Naive thymus-derived CD8-positive, alpha-beta T cell (primary cell): ENCODE measurements at places on chromosomes 4 and X.

DNA sequence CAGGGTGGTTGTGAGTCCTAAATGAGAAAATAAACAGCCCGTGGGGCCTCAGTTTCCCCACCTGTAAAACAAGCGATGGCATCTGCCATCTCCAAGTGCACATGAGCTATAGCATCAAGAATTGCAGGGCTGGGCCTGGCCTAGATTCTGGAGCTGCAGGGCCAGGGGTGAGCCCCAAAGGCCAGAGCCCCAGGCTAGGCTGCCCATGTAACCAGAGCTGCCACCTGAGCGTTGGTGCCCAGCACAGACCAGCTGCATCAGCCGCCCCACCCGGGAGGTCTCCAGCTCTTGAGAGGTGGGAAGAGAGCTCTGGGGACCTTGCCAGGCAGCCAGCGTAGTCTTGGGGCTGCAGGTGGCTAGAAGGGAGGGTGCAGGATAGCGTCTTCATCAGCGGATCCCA, 27.0 kb upstream of the GPR78 start:
- no peak for DNase-seq

GRCh38 chr4:71389149-71389827, 50.5 kb downstream of the SLC4A4 start:
- no peak for DNase-seq

- DNase-seq: no peak
Observed at GRCh38 chrX:52359614-52360232, 9.1 kb upstream of the XAGE2 start.

DNA sequence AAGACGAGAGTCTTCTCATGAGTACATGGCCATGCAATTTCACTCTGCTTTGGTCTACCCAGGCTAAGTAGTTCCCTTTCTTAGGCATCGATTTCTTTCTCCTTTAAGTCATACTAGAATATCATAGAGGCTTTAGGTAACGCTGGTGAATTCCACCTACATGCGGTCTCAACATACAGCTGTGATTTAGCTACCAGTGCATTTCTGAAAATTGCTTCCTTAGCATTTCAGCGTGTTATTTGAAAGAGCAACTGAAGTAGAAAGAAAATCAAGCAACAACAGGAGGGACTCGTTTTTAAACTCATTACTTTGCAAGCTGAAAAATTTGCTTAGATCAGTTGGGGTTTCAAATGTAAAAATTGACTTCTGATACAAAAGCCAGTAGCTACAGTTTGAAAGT, 48.1 kb upstream of the RASGEF1B start:
- no peak for DNase-seq

GRCh38 chr4:52368895-52369294, 290.2 kb downstream of the USP46 start:
- DNase-seq: no peak

- no peak for DNase-seq
Observed at GRCh38 chrX:16087076-16087475, 36.3 kb upstream of the GRPR start.
